Central memory CD8-positive, alpha-beta T cell (primary cell): ENCODE measurements at places on chromosomes 11 and 22.

GRCh38 chr11:44564670-44565210 lies 723 bp upstream of the CD82 start:
- H3K4me3 ChIP-seq = peak overlapping the region; percentile 81
- H3K4me1 ChIP-seq = peaks cover 56% of the 10 kb centered on the region
- H3K27ac ChIP-seq = peak overlapping the region; percentile 22
- DNase-seq = no peak
- H3K27me3 ChIP-seq = no peaks in the 10 kb centered on the region

- H3K4me1 ChIP-seq = no peaks in the 10 kb centered on the region
- H3K27me3 ChIP-seq = peaks cover 13% of the 10 kb centered on the region
- peaks cover 1% of the 10 kb centered on the region for H3K36me3 ChIP-seq
- H3K27ac ChIP-seq = no peak overlapping the region
- H3K4me3 ChIP-seq = no peak overlapping the region
Observed at GRCh38 chr22:28008056-28008455, 89.0 kb upstream of the PITPNB start.

DNA sequence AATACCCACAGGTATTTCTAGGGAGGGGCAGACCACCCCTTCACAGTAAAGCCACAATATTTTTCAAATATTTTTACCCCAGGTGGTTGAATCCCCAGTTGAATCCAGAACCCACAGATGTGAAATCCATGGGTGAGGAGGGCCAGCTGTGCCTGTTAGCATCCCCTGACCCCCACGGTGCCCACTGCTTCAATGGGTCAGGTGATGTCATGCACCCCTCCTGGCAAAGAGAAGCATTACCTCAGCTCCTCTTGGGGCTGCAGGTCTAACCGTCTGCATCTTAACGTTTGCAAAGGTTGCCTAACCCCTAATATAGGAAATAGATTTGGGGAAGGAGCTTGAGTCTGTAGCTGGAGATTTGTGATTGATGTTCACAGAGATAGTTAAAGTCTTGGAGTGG lies 24.7 kb upstream of the IL17RA start:
- H3K27me3 ChIP-seq = peaks cover 57% of the 10 kb centered on the region
- H3K4me1 ChIP-seq = peaks cover 4% of the 10 kb centered on the region
- H3K4me3 ChIP-seq = no peak overlapping the region
- no peak overlapping the region for H3K27ac ChIP-seq
- no peaks in the 10 kb centered on the region for H3K36me3 ChIP-seq

DNA sequence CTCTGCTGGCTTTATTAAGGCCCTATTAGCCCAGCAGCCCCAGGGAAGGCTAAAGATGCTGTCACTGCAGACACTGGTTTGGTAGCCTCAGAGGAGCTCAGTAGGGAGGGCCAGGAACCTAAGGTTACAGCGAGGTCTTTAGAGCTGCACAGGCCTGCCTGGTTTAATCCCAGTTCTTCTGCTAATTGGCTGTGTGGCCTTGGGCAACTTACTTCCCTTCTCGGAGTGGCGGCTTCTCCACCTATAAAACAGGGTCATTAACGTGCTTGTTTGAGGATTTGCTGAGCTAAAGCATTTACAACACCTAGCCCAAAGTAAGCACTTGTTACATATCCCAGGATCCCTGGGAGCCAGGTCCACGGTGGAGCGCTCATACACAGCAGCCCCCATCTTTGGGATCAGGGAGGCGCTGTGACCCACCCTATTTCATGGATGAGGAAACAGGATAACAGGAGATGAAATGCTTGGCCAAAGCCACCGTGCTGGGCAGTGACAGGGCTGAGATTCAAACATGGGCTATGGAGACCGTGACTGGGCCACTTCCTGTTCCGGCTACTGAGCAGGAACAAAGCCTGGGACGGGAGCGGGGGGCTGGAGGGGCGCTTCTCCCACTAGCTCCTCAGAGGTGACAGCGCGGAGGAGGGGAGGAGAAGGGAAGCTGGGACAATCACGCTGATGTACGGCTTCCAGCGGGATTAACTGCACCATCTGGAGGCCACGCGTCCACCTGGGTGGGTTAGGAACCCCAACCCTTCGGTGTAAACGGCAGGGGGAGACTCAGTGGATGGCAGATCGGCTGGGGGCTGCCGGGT lies 61.5 kb downstream of the IGLL1 start:
- DNase-seq = no peak
- no peaks in the 10 kb centered on the region for H3K4me1 ChIP-seq
- H3K27ac ChIP-seq = no peak overlapping the region
- peaks cover 7% of the 10 kb centered on the region for H3K36me3 ChIP-seq
- H3K27me3 ChIP-seq = peaks cover 37% of the 10 kb centered on the region
- H3K4me3 ChIP-seq = no peak overlapping the region

GRCh38 chr11:67300256-67300755 lies 3.0 kb upstream of the SSH3 start:
- peaks cover 41% of the 10 kb centered on the region for H3K36me3 ChIP-seq
- DNase-seq = no peak
- H3K27me3 ChIP-seq = no peaks in the 10 kb centered on the region
